Stimulated activated CD4-positive, alpha-beta T cell treated with anti-CD3 and anti-CD28 coated beads, TNF-alpha, amount 100 ng/mL, for 48 hours (primary cell): ENCODE measurements at places on chromosomes 12 and 14.

- no peak for DNase-seq
Measured at GRCh38 chr12:7137908-7138307, 7.7 kb downstream of the CLSTN3 start.

DNA sequence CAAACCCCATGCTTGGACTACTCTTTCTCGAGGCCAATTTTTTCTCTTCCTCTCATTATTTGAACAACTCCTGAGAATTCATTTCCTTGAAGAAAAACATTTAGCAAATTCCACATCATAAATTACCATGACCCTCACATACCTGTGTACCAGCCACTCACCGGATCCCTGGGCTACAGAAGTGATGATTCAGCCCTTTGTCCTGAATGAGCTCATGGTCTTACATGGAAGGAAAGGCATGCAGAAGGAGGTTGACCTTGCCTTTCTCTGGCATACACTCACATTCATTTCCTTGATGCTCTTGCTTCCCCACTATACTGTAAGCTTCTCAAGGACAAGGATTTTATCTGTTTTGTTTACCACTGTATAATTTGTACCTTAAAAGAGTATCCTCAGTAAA lies 191.5 kb downstream of the SLC5A8 start:
- DNase-seq = no peak

- DNase-seq = no peak
Measured at GRCh38 chr14:88829685-88830302, 5.3 kb downstream of the TTC8 start.

DNA sequence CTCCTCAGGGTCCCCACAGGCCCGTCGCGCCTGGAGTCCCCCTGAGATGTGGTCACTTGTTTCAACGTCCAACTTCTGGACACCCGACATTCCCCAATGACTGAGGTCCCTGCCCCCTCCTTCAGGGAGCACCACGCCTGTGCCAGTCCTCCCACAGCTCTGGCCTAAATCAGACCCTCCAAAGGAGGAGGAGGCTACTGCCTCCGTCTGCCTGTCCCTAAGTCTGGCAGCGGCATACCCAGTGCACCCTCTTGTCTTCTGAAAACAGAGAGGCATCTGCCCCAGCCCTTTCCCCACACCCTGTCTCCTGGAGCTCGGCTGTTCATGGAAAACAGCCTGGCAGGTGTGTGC lies 46.2 kb downstream of the TESC start:
- DNase-seq = no peak

GRCh38 chr12:118840878-118841277 lies 140.5 kb upstream of the SRRM4 start:
- DNase-seq = no peak

DNA sequence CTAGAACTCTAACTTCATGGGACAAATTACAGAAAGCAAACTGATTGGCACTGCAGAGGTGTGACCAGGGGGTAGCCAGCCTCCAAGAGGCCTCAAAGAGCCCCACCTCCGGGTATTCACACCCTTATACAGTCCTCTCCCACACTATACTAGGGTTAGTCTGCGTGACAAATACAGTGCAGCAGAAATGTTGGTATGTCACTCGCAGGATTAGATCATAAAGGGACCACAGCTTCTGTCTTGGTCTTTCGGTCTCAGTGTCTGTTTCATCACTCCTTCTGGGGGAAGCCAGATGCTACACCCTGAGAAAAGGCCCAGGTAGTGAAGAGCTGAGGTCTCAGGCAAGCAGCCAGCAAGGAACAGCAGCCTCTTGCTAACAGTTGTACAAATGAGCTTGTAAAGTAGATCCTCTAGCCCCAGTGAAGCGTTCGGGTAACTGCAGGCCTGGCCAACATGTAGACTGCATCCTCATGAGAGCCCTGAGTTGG lies 68.9 kb upstream of the SAV1 start:
- DNase-seq = no peak

GRCh38 chr14:70708717-70709570 lies 67.2 kb downstream of the TTC9 start:
- DNase-seq = no peak

DNA sequence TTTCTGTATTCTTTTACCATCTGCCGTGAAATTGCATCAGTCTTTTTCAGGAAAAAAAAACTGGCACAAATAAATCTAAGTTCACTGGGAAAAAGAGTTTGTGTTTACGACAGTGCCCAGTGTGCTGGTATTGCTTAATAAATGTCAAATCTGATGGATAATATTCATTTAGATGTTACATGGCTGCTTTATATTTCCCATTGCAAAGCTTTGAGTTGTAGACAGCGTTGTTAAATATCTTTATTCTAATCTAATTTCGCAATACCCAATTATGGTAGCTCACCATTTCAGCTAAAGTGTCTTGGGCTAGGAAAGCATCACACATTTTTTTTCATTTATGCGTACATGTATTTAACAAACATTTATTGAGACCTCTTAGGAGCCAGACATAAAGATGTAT lies 1994.5 kb upstream of the FLRT2 start:
- DNase-seq = no peak
